ENCODE measurements at places on chromosomes 1 and 21. TPM values are rescaled to one million over a fixed set of nuclear protein-coding genes. Genes with fewer than 3 reads are reported as not detected.

HJV gene
- not detected for total RNA-seq

SKI gene
- 18.1 TPM for total RNA-seq

SAMD13 gene
- 0.43 TPM for total RNA-seq

MCOLN3 gene
- under 0.01 TPM for total RNA-seq

PCNX2 gene
- 0.26 TPM for total RNA-seq

MXRA8 gene
- total RNA-seq: 0.09 TPM

CDK18 gene
- 0.11 TPM for total RNA-seq

TNFAIP8L2 gene
- 0.11 TPM for total RNA-seq

TESK2 gene
- total RNA-seq: 5.3 TPM

LRRC71 gene
- total RNA-seq: 0.11 TPM

AMPD1 gene
- not detected for total RNA-seq

SMCP gene
- not detected for total RNA-seq

CPTP gene
- 11.7 TPM for total RNA-seq

NTRK1 gene
- total RNA-seq: not detected

GBP2 gene
- total RNA-seq: 13.4 TPM
